ENCODE measurements at places on chromosomes 1 and 21.

DNA sequence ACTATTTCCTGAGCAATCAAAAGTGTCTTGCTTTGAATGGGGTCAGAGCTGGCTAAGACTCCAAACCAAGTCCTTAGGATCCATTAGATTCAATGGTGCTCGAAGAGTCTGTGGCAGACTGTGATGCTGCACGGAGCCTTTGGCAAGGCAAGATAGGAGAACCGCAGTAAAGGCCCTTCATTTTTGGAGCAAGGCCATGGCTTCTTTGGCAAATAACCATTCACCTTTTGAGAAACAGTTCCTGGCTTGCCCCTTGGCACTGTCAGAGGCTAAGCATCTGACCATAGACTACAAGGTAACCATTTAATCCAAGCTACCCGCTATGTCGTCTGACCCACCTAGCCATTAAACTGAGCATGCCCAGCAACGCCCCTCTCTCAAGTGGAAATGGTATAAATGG is 45.2 kb downstream of the EDN2 start:
- ATAC-seq, result no peak

- no peak for ATAC-seq
Observed at GRCh38 chr1:17416389-17416788, 23.1 kb downstream of the RCC2 start.

GRCh38 chr1:59635097-59635496 is 179.7 kb upstream of the HOOK1 start:
- ATAC-seq, result no peak

GRCh38 chr1:33147275-33147996 is 34.4 kb downstream of the TRIM62 start:
- ATAC-seq, result no peak

DNA sequence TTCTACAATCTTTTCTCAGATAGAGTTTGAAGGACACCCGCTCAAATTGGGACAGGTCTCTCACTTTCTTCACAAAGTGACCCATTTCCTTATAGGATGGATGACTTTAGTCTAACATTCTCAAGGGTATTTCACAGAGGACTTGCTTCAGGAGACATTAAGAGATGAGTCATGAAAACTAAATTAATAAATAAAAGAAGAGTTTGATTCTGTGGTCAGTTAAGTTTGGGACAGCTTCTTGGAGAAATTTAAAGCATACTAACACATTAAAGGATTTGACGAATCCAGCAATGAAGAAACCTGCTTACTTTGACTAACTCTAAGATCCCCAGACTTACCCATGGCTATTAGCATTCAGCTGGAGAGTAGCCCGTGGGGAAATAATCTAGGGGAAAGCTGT is 95.6 kb upstream of the RAB3GAP2 start:
- no peak for ATAC-seq

DNA sequence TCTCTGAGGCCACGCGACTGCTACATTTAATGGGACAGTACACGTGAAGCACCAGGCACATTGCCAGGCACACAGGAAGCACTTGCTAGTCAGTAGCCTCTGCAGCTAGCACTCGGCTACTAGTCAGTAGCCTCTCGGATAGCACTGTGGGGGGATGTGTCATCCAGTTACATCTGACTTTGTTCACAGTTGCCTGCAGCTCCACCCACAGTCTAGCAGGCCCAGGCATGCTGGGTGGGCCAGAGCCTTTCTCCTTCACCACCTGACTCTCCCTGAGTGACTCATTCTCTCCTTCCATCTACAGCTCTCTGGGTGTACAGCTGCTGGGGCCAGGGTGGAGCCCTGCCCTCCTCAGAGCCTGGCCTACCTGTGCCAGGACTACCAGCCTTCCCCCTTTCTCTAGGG is 51.5 kb downstream of the PTPRF start:
- peak; percentile 98 for ATAC-seq

DNA sequence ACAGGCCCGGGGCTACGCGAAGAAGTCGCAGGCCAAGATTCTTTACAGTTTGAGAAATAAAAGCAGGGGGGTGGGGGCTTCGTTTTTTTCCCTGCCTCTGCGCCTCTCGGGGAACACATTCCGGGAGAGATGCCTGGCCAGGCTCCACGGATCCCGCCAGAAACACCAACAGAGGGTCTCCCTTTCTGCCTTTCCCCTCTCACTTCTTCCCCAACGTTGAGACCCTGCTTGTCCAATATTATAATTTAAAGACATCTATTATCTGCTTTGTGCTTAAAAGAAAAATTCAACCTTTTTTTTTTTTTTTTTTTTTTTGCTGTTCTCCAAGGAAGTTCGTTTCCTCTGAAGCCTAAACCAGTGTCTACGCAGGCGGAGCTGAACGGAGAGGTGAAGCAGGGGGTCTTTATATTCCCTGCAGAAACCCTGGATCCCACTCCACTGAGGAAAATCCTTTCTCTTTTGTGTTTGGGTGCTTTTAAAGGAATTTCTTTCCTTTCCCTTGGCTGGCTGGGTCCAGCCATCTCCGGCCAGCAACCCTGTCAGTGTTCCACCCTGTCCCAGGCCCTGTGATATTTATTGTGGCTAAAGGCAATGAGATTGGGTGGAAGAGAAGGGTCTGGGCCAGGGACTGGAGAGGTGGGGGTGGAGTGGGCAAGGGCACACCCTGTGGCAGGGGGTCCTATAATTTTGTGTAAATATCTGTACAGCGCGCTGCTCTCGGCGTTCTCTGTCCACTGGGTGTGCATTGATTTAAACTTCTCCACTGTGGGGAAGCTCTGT is 2.2 kb downstream of the FOXD2 start:
- no peak for ATAC-seq

DNA sequence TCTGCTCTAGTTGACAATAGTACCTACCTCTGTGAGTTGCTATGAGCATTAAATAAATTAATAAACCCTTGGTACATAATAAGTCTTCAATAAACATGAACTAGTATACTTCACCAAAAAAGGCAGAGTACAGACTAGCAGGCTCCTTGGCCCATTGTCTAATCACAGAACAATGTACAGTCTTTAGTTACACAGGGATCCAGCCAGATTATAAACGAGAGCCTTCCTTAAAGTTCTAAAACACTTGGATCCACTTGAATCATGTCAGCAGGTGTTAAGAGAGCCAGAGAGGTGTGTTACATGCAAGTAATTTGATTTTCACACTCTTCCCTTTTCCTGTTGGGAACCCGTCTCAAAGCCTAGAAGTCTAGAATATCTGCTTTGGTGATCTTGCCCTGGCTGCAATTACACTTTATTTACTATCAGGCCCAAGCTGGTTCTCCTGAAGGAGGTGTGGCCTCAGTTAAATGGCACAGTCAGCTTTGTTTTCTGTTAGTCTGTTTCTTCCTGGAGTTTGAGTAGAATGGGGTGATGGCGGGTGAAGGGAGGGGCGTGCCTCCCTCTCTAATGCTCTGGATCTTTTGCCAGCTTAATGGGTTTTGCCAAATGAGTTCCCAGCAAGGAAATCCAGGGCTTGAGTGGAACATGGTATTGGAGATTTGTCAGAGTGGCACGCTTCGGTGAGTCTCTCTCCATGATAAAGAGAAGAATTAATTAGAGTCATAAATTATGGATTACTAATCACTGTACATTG is 570.9 kb upstream of the CAMK1G start:
- no peak for ATAC-seq

DNA sequence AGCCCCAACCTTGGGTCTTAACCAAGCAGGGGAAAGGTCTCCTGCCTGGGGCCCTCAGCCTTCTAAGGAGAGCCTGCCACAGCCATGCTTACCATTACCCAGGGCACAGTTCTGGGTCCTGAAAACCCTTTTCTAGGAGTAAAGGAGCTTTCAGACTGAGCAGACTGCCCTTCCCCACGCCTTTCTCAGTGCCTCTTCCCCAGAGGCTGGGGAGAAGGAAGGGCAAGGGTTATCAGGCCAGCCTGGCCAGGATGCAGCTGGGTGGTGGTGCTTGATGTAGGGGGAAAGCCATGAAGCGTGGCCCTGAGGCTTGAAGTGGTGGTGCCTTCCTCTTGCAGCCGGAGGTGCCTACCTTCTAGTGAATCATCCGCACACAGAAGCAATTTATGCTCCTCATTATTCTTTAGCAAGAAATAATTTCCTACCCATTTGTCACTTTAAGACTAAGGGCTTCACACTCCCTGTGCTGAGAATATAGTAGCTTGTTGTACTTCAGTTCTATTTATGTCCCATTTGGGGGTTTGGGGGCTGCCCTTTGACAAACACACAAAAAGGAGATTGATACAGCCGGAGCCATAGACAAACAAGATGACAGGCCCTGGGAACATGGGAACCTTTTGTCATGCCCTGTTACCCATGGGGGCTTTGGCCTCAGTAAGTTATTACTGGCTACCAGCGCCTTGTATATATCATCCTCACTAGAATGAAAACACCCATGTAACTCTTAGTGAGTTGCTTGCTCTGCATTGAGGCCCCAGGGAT is 40.7 kb downstream of the MAN1C1 start:
- ATAC-seq, result no peak

GRCh38 chr1:38133304-38133703 is 86.7 kb upstream of the POU3F1 start:
- no peak for ATAC-seq

DNA sequence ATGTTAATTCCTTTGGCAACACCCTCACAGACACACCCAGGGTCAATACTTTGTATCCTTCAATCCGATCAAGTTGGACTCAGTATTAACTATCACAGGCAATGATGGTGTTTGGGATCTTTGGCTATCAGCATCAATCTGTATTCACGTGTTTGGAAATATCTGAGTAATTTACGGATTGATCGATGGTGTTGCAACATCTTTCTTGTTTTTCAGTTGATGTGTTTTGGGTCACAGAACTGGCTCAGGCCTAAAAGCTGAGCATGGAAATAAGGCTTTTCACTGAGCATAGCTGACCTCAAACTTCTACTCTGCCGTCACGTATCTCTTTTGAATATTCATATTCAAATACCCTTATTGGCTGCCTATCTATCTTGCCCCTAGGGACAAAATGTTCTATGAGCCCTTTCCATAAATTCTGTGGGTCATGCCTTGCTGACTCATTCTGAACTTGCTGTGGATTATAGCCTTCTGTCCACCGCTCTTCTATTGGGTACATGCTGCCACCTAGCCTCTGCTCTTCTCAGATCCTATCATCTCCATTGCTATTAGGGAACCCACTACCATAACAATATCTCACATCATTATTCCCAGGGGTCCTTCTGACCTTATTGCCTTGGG is 156.0 kb downstream of the PDE4B start:
- ATAC-seq, result peak; percentile 48

DNA sequence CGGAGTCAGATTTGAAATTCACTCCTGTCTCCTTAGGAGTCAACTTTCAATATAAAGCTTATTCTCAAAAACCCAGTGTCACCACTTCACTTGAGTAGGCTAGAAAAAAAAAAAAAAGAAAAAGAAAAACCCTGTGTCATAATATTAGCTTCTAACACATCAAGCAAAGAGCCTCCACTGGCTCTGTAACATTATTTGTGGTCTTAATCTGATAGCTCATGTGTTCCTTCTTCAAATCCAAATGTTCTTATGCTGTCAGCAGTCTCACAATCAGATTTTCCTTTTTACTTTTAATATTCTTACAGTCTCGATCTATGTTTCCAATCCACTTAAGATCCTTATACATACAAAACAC is 26.1 kb upstream of the PSMG1 start:
- ATAC-seq, result no peak

DNA sequence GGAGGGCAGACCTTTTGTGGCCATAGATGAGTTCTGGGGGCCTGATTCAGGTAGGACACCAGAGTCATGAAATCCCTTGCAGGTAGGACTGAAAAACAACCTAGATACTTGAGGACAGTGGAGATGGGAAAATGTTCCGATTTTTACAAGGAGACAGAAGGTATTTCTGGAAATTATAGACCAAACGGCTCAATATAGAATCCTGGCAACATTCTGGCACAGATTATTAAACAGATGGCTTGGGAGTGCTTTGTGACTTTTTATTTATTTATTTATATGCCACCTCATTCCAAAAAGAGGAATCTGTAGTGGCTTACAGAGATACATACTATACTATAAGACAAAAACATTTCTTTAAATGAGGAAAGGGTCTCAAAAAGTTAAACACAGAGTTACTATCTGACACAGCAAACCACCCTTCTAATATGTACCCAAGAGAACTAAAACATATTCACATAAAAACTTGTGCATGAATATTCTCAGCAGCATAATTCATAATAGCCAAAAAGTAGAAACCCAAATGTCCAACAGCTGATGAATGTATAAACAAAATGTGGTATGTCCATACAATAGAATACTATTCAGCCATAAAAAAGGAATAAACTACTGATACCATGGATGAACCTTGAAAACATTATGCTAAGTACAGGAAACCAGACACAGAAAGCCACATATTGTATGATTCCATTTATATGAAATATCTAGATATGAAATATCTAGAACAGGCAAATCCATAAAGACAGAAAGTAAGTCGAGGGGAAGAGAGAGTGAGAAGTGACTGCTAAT is 49.8 kb downstream of the CDK18 start:
- ATAC-seq, result no peak

DNA sequence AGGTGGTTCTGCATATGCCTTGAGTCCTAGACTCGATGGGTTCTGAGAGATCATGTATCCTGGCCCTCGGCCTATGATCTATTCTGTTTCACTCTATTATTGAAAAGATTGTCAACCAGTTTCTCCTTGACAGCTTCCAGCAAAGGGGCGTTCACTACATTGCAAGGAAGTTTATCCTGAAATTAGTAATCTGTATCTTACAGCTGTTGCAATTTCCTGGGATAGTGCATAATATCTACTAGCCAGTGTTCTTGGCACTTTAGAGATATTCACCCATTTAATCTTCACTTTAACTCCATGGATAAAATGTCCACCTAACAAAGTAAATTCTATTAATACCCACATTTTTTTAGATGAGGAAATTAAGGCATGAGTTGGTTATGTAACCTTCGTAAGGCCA is 203.6 kb downstream of the TGFB2 start:
- ATAC-seq, result no peak

DNA sequence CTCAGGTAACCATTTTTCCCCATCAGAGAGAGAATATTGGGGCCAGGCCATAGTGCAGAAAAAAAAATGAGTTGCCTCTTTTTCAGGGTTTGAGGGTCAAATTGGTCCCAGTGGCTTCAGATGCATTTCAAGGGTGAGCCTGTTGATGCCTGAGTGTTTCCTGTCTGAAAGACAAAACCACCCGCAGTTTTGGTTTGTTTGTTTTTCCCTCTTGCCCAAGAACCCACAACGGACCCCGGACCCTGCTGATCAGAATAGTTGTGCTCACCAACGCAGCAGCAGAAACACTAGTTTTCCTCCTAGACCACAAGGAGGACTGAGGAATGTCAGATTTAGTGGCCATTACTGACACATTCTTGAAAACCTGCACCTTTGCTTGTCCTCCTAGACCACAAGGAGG is 1433.1 kb downstream of the PLA2G4A start:
- no peak for ATAC-seq

DNA sequence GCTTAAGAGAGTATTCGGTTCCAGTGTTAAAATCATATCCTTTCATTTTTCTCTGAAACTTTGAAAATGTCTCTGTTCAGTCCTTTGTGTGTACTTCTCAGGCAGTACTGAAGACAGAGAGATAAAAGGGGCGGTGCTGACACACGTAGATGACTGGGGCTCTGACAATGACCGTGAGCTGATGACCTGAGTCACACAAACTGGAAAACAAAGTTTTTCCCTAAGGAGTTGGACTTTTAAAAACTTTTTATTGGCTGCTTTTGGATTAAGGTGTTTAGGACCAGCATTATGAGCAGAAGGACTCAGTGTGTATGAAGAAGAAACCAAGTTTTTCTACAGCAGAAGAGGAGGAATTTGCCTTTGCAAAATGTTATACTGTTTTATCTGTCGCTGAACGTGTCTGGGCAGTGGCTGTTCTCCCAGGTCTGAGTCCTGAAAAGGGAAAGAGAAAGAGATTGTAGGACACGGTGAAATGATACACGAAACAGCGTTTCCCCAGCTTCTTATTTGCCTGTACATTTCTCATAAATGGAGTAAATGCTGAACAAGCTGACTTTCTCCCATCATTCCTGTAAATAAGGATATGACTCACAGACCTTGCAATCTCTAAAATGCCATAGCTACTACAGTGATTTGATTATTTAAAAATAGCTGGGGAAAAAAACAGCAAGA is 51.5 kb downstream of the MAP3K7CL start:
- peak; percentile 94 for ATAC-seq
